ENCODE measurements at places on chromosomes 16 and 17.

DNA sequence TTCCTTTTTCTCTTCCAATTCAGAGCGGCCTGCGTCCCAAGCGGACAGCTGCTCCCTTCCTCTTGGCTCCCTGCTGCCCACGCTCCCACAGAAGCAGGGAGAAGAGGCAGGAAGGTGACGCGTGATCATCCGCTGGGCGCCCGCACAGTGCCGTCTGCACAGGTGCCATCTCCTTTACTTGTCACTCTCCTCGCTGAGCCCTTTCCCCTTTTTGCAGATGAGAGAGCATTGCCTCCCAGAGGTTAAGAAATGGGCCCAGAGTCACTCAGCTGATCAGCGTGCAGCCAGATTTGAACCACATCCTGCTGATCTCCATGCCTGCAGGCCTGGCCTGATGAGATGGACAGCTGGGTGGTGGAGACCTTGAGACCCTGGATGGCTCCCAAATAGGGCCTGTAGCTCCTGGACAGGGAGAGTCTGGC lies 299.8 kb downstream of the SEC14L1 start:
- no peak for DNase-seq

DNA sequence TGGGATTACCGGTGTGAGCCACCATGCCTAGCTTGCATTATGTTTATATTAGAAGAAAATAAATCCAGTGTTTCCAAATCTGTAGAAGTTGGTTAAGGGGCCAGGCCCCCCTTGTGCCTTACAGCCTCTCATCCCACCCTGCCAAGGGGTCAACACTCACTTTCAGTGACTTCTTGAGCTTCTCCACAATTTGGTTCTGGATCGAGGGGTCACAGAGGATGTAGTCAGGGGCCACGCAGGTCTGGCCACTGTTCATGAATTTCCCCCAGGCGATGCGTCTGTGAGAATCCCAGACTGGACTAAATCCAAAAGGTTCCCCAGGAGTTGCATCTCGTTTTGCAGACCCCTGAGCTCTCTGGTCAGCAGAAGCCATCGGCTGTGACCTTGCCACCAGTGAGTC lies 7.2 kb downstream of the ALDH3A1 start:
- no peak for DNase-seq

- no peak for DNase-seq
These were observed 9.1 kb downstream of the TFAP4 start for GRCh38 chr16:4263504-4264436.

DNA sequence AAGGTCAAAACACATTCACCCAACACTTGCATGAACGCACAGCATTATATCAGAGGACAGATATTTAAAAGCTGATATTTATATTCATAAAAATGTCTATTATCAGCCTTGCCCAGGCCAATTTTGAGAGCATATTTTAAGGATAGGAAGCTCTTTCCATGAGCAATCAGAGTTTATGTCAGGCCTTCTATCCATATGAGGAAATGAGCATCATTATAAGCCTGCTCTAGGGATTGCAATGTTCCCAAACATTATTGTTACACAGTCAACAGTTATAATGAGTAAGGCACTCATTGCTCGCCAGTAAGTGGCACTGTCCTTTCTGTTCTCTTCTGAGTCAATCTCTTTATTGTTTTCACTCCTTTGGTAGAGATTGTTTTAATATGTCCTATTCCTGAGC lies 37.7 kb upstream of the DYNLRB2 start:
- no peak for DNase-seq

- DNase-seq = peak; percentile 77
These were observed 1.9 kb downstream of the MNT start for GRCh38 chr17:2398655-2399571.

GRCh38 chr16:85906349-85906748 lies 7.4 kb downstream of the IRF8 start:
- no peak for DNase-seq

Measured in NCI-H146 (cell line).